ENCODE measurements at places on chromosomes 3 and 15. TPM values are rescaled to one million over a fixed set of nuclear protein-coding genes. Genes with fewer than 3 reads are reported as not detected.

DNA sequence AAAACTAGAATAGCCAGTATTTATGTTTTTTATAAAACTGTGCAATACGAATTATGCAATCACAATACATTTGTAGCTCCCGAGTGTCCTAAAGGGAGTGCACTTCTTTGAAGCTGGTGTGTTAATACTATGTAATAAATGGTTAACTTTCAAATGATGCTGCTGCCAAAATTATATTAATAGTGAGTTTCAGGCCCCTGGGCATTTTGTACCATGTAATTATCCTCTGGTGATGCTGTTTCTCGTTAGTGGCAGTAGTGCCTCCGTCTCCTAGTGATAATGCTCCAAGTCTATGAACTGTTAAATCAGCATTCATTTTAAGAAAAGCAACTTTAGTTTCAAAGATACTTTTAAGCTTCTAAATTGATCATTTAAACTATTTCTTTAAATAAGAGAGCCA is 132.7 kb upstream of the BHLHE40 start:
- DNase-seq, result no peak

GRCh38 chr3:126672340-126672739 is 17.4 kb upstream of the TXNRD3 start:
- DNase-seq, result no peak

DNA sequence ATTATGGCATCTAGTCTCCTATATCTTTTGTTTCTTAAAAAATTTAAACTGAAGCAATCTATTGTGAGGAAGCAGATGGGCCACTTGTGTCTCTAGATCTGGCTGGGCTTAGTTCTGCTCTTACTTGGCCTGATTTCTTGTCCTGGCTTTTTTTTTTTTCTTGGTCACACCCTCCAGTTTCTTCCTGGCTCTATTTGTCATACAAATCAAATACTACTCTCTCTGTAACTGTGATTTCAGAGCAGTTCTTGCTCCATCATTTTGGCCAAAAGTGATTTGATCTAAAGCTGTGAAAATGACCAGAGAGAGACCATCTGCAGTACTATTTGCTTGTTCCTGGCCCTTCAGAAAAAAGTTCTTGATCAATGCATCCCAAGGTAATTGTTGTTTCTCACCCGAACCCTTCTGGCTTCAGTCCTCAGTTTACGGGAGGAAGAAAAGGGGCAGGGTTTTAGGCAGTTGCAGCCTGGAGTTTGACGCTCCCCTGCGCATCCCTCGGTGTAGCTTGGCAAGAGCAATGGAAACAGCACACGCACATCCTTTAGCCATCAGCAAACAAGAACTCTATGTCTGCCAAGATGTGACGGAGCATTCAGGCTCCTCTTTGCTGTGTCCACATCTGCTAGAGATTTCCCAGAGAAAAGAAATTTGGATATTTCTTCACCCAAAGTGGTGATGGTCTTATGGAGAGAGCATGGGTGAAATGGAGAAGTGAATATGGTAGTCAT is 31.6 kb downstream of the CHST2 start:
- DNase-seq, result no peak

- DNase-seq, result no peak
These were observed 610.2 kb downstream of the TBL1XR1 start for GRCh38 chr3:176587089-176587488.

- DNase-seq, result no peak
These were observed 139.0 kb downstream of the MCTP2 start for GRCh38 chr15:94370206-94370935.

GRCh38 chr3:43243590-43244587 is 42.5 kb upstream of the SNRK start:
- no peak for DNase-seq

- no peak for DNase-seq
These were observed 135.3 kb downstream of the CHL1 start for GRCh38 chr3:331881-332280.

GRCh38 chr3:56702490-56703315 is 19.6 kb upstream of the TASOR start:
- DNase-seq, result peak; percentile 62

GRCh38 chr3:122931636-122932035 is 95.9 kb downstream of the SEMA5B start:
- no peak for DNase-seq

GRCh38 chr15:44656913-44657312 is 6.5 kb downstream of the SPG11 start:
- DNase-seq, result no peak

DNA sequence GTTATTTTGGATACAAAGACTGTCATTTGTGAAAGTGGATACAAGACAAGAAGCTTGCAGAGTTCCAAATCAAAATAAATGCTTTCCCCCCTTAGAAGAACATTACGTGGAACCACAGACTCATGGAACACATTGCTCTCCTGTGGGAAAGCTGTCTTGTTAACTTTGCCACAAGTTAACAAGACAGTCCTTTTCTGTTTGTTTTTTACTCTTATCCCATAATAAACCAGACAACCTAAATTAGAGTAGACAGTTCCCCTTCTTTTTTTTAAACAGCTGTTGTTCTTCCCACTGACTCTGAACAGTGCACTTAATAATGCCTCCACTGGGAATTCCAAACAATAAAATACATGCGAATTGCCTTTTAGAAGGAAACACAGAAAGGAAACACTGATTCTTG is 255.3 kb upstream of the UBE2E2 start:
- no peak for DNase-seq

DNA sequence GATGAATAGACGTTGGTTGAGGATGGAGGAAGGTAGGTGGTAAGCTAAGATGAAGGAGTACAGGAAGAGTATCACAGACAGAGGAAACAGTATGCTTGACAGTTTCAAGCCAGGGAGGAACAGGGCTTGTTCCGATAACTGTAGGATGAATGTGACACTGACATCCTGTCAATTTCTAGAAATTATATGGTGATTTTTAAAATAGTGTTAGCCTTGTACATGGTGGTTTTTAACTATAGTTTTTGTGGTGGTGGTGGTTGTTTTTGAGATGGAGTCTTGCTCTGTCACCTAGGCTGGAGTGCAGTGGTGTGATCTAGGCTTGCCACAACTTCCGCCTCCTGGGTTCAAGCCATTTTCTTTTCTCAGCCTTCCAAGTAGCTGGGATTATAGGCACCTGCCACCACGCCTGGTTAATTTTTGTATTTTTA is 92.8 kb downstream of the FNDC3B start:
- DNase-seq, result no peak

GRCh38 chr3:110686701-110687100 is 384.9 kb upstream of the NECTIN3 start:
- no peak for DNase-seq

DNA sequence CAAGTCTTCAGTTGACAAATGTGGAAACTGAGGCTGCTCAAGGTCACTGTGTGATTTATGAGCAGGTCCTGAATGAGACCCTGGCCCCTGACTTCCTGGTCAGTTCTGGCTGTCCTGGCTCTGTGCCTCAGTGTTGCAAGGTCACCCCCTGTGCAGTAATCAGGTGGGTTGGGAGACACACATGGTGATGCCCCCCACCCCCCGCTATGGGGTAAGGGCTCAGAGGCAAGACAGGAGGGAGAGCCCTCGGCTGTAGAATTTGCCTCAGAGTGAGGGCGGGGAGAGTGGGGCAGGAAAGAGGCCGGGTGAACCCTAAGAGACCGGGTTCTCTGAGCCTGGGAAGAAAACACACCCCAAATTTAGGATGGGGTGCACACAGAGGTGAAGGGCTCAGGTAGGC is 98.5 kb downstream of the MEGF11 start:
- no peak for DNase-seq

DNA sequence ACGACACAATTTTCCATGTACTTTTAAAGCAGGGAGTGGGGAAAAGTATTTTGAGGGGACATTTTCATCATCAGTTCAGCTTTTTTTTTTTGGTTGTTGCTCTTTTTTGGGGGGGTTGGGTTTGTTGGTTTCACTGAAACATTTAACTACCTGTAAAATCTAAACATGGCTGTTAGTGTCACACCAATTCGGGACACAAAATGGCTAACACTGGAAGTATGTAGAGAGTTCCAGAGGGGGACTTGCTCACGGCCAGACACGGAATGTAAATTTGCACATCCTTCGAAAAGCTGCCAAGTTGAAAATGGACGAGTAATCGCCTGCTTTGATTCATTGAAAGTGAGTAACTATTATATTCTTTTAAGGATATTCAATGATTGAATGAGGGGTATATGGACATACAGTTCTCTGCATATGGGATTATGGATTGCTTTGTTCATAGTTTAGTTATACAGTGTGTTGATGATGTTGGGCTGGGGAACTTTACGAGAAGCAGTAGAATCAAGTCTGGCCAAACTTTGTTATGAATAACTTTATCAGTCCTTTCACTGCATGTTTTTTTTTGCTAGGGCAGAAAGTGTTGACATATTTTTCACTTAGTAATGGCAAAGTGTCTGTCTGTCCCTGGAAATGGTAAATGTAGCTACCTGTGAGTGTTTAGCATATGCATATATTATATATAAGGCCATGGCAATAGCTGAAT is 31.5 kb downstream of the MBNL1 start:
- no peak for DNase-seq

DNA sequence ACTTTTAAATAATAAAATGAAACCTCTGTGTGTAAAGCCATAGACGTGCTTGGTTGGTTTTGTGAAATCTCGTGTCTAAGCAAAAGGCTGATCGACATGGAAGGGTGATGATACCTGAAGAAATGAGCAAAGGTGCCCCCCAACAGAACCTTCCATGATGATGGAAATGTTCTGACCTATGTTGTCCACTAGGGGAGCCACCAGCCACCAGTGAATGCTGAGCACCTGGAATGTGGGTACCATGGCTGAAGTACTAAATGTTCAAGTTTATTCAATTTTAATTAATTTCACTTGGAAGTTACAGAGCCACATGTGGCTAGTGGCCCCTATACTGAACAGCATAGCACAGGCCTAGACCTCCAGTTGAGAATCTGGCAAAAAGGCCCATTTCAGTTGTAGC is 158.8 kb downstream of the POLR2M start:
- no peak for DNase-seq

DNA sequence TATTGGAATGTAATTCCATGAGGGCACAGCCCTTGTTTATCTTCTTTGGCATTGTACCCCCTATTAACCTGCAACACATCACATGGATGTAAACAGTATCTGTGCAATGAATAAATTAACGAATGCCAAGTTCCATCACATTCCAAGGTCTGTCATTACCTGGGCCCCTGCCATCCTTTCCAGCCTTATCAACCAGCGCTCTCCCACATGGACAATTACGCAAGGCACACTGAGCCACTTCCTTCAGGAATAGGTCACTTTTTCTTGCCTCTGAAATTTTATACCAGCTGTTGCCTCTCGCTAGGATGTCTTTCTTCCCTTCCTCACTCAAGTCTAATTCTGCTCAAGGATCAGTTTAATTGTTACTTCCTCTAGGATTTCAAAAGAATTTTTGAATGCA is 1051.8 kb upstream of the CFAP20DC start:
- DNase-seq, result no peak

- no peak for DNase-seq
These were observed 380.5 kb upstream of the TPRG1 start for GRCh38 chr3:188791311-188791710.

DNA sequence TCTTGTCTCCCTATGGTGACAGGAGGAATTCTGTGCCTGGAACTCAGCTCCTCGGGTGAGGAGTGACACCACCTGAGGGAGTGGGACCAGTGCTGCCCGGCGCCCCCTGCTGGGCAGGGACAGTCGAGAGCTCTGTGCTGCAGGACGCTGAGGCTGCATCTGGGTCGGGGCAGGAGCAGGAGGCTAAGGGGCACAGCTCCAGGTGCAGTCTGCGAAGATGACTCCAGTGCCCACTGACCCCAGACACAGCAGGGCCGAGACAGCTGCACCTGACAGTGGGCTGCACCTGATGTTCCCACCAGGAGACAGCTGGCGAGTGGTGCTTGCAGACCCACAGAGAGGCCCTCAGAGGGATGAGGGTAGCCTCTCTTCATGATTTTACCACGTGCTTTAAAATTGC is 152.9 kb downstream of the ATP10A start:
- DNase-seq, result peak; percentile 39

- DNase-seq, result no peak
These were observed 442.9 kb downstream of the ERC2 start for GRCh38 chr3:56025326-56025725.

DNA sequence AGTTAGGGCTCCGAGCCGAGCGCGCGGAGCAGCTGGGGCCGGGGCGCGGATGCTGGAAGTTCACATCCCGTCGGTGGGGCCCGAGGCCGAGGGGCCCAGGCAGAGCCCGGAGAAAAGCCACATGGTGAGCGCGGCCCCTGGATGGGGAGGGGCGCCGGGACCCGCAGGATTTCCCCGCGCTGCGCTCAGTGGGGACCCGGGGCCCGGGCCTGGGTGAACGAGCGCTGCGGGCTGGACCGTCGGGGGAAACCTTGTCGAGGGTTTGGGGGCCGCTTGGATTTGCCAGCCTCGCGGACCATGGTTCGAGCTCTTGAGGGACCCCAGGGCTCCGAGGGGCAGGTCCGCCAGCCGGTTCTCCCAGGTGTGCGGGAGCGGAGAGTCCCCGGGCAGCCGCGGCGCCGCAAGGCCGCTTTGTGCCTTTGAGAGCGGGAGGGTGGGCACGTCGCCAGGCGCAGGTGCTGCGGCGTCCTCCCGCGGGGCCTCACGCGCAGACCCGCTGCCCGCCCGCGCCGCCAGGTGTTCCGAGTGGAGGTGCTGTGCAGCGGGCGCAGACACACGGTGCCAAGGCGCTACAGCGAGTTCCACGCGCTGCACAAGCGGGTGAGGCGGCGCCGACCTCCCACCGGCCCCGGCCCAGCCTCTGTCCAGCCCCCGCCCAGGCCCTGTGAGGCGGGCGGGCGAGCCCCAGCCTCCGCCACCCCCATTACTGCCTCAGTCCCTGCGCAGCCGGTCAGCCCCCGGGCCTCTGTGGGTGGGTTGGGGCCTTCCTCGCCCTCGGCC is at the start of gene SNX22:
SNX22 (plus strand) TSS at position 5 of the 780 bp plus-strand sequence; CDS start at position 50, 45 bp downstream.
- peak; percentile 32 for DNase-seq

GRCh38 chr3:120093911-120094775 is at the start of gene GSK3B:
Gene GSK3B, minus strand, starts transcription at chr3:120094447. Its CDS starts 1,013 bp downstream, at chr3:120093434.
- peak; percentile 100 for DNase-seq

DNA sequence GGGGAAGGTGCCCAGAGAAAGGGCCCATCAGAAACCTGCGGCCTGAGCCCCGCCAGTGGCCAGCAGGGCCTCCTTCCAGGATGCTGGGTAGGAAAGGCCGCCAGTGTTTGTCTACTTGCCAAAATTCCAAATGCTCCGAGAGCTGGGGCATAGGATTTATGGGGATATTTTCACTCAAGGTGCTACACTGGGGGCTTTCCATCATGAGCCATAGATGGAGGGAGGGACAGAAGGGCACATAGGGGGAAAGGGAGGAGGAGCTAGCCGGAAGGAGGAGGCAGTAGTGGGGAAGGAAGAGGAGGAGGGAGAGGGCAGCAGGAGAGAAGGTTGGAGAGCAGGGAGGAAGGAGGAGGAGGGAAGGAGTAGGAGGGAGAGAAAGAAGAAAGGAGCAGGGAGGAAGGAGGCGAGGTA is 494.7 kb upstream of the PROK2 start:
- DNase-seq, result no peak

SPSB4 gene
- not detected for polyA plus RNA-seq

RLBP1 gene
- not detected for polyA plus RNA-seq

B3GALNT1 gene
- polyA plus RNA-seq, result 1.1 TPM

MAGEL2 gene
- not detected for polyA plus RNA-seq

PARP14 gene
- polyA plus RNA-seq, result 8.4 TPM

ESYT3 gene
- polyA plus RNA-seq, result not detected

GOLGA8J gene
- not detected for polyA plus RNA-seq

Measured in naive thymus-derived CD4-positive, alpha-beta T cell (primary cell).